NCI-H2171 treated with DMSO at 0.1 percent for 48 hours (cell line): ENCODE measurements at places on chromosomes 7 and 10.

- DNase-seq = no peak
These were observed 6.0 kb downstream of the ATP6V1F start for GRCh38 chr7:128868624-128869137.

- peak; percentile 13 for DNase-seq
These were observed 50.3 kb downstream of the PALD1 start for GRCh38 chr10:70528741-70529362.

DNA sequence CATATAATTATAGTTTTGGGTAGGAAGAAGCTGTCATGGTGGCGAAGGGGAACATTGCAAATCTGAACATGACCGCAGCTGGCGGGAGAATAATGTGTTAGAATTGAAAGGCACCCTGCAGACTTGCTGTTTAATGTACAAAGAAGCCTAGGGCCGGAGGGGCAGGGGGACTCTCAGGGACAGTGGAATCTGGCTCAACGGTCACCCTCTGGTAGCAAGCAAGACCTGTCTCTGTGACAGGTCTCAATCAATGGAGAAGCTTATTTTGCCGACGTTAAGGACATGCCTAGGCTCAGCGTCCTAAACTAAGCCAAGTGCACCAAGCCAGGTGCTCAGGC, 177.3 kb downstream of the NSUN6 start:
- no peak for DNase-seq

GRCh38 chr7:46494441-46494840, 573.4 kb upstream of the IGFBP3 start:
- no peak for DNase-seq

GRCh38 chr10:1117651-1118050, 61.5 kb downstream of the WDR37 start:
- DNase-seq = no peak

DNA sequence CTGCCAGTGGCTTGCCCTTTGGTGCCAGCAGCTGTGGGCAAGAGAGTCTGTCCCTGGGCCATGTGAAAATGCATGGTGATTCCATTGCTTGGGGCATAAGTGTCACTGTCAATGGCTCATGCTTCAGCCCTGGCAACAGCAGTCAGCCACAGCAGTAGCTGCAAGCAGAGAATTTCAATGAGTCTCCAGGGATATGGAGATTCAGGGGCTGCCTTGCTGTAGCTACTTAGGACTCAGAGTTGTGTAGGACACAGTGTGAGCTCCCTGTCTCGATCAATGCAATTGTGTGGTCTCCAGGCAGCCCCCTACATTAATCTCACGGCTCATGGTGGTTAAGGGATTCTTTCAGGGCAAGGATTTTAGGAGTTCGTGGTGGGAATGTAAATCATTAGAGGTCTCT, 126.3 kb upstream of the STARD3NL start:
- peak; percentile 8 for DNase-seq

GRCh38 chr7:3432911-3433310, 131.9 kb downstream of the SDK1 start:
- DNase-seq = no peak

DNA sequence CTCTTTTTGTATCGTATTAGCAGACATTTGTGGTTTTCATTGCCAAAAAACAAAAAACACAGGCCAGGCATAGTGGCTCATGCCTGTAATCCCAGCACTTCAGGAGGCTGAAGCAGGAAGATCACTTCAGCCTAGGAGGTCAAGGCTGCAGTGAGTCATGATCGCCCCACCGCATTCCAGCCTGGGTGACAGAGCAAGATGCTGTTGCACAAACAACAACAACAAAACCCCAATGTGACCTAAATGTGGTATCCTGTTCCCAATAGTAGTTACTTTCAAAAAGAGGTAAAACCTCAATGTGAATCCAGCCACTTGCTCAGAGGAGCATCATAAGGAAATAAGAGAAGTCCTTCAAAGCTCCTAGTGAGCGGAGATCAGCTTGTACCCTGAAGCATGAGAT, 45.8 kb upstream of the SKAP2 start:
- no peak for DNase-seq

- no peak for DNase-seq
These were observed 48.7 kb downstream of the CAMK2B start for GRCh38 chr7:44276571-44277221.

GRCh38 chr7:42770114-42770513, 141.8 kb downstream of the C7orf25 start:
- DNase-seq = no peak

DNA sequence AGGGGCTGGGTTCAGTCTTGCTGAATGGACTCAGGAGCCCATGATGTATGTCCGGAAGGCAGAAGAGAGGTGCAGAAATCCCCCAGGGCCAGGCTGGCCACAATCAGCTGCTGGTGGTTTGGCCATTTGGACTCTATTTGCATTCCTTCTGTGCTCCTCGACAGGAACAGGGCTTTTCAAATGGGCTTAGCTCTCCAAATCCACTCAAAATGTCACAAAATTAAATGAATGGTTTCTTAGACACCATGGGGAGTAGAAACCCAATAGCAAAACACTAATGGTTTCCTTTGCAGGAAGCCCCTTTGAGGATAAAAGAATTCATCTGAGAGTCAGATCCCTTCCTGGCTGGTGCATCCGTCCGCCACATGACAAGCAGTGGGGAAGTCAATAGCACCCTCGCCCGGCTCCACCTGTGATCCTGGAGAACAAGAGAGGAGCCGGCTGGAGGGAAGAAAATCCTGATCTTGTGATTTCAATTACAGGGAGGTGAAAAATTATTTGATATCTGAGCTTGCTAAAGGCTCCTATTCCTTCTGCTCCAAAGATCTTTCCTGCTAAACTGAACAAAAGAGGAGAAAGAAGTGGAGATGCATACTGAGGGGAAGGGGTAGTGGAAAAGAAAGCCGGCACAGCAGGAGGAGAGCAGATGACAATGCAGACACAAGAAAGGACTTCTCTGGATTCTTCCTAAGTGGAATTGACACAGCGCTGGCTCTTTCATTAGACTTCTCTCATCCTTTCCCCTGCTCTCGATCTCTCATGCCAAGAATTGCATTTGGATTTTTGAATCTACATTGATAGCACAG, 190.7 kb downstream of the C7orf25 start:
- DNase-seq = no peak

GRCh38 chr7:63925626-63926460, 72.8 kb upstream of the ZNF722 start:
- DNase-seq = peak; percentile 9

- no peak for DNase-seq
These were observed 384.4 kb upstream of the SHH start for GRCh38 chr7:156196649-156197048.

- no peak for DNase-seq
These were observed 65.9 kb downstream of the CLIP2 start for GRCh38 chr7:74355091-74355490.

DNA sequence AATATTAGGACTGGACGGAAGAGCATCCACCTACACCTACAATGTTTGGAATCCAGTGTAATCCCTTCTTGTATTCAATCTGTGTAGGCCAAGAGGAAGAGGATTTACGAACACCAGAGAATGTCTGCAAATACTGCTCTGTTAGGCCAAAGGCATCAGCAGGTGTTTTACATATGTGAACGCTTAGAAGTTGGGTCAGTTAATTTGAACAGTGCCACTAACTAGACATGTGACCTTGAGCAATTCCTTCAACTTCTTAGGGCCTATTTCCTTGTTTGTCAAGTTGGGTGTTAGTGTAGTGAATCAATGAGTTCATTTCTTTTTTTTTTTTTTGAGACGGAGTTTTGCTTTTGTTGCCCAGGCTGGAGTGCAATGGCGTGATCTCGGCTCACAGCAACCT, 35.4 kb downstream of the MYPN start:
- no peak for DNase-seq

DNA sequence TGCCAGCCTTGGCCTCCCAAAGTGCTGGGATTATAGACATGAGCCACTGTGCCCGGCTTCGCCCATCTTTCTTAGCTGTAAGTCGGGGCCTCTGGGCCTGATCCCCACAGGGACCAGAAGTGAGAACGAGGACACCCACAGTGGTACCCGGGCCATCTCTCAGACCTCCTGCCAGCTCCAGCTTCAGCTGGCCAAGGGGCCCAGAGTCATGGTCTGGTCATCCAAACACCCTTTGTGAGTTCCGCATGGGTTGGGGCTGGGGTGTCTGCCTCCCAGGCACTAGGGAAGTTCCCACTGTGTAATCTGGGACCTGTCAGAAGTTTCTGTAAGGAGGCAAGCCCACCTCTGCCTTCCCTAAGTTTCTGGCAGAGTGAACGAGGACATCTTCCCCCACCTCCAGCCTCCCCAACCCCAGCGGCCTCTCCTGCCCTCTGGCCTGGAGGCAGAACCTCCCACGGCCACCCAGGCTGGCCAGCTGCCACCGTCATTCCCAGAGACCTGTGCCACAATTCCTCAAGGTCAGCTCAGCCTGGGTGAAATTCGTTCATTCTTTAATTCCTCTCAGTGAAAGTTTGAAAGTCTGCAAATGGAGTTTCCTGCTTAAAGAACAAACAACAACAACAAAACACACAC, 19.5 kb upstream of the FOXL3 start:
- DNase-seq = no peak

GRCh38 chr7:147071536-147071935, 954.9 kb downstream of the CNTNAP2 start:
- no peak for DNase-seq

- DNase-seq = peak; percentile 40
These were observed 82.7 kb upstream of the KMT2E start for GRCh38 chr7:104931181-104931781.

GRCh38 chr10:124728830-124729661, 15.1 kb downstream of the FAM53B start:
- DNase-seq = no peak

GRCh38 chr7:3245077-3245476, 56.0 kb upstream of the SDK1 start:
- no peak for DNase-seq

GRCh38 chr10:96740579-96741281, 20.4 kb upstream of the PIK3AP1 start:
- DNase-seq = no peak

DNA sequence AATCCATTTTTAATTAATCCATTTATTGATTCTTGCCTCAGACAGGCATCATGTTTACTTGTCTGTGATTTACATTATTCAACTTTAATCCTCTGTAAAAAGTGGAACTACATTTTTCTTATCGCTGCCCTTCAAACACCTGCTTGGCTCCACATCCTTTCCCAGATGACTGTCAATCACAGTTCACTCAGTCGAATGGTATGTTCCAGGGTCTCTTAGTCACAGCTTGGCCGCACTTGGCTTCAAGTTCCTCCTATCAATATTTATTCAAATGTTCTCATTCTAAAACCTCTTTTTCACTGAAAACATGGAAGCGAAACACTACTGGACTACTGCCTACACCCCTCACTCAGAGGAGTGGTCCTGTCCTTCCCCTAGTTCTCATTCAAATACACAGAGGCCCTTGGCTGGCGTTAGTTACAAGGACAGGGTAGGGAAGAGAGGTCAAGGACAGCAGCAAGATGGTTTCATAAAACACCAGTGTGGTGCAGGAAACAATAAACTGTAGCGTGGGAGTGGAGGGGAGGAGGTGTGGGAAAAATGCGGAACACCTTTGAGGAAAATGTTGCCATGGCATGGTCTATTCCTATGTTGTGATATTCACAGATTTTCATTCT, 143.2 kb downstream of the USP6NL start:
- DNase-seq = no peak
